Stimulated activated CD4-positive, alpha-beta T cell treated with anti-CD3 and anti-CD28 coated beads, Interleukin-15, amount 100 ng/mL, for 1 hour (primary cell): ENCODE measurements at places on chromosomes 5 and 9.

DNA sequence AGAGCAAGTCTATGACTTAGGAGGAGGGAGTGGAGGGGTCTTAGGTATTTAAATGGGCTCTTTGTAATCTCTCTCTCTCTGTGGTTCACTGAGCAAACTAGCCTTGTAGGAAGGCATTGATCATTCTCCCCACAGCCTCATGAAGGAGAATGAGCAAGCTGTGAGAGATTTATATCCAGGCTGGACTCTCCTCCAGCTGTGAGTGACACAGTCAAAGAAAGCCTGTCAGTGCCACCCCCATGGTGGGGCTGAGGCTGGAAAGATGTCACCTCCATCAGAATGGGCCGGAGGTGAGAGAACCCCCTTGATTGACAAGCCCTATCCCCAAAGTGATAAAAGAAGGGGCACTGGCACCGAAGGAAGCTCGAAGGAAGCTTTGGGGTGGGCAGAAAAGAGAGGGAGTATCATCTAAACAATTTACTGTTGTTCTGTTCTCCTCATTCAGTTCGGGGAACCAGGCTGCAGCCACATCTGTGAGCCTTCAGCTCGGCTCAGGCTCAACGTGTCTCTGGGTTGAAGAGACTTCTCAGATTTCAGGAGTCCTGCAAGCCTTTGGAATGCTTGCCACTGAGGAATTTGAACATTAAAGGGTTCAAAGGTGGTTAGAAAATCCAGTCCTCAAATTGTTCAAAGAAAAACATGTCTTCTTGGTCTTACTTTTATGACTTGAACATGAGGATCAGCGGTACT lies 538.2 kb upstream of the ZNF462 start:
- no peak for DNase-seq

- no peak for DNase-seq
Observed at GRCh38 chr9:78013934-78014333, 17.7 kb downstream of the GNAQ start.

DNA sequence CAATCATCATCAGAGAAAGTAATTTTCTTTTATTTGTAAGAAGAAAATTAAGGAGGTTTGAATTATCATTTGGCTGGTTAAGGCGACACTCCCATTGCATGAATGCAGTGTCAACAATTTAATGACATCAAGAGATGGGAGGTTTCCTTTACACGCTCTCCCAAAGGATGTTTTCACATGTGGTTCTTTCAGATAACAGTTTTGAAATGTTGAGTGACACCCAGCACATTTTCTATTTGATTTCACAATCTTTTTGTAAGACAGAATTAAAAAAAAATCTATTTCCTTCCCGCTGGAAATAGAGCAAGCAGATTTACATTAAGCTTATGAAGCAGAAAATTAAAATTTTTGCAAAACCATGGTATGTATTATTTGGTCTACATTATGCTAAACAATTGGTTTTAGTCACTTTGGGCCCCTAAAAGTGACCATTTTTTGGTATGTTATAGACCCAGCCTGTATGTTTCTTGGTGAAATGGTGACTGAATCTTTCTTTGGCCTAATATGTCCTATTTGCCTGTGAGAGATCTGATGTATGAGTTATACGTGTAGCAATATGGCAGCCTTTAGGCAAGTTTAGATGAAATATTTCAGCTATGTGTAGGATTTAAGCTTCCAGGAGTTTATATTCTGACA lies 18.9 kb upstream of the ANKRD55 start:
- DNase-seq = no peak

GRCh38 chr9:106769331-106769730 lies 93.6 kb upstream of the ZNF462 start:
- no peak for DNase-seq

GRCh38 chr9:126991183-126991582 lies 76.6 kb downstream of the RALGPS1 start:
- no peak for DNase-seq

DNA sequence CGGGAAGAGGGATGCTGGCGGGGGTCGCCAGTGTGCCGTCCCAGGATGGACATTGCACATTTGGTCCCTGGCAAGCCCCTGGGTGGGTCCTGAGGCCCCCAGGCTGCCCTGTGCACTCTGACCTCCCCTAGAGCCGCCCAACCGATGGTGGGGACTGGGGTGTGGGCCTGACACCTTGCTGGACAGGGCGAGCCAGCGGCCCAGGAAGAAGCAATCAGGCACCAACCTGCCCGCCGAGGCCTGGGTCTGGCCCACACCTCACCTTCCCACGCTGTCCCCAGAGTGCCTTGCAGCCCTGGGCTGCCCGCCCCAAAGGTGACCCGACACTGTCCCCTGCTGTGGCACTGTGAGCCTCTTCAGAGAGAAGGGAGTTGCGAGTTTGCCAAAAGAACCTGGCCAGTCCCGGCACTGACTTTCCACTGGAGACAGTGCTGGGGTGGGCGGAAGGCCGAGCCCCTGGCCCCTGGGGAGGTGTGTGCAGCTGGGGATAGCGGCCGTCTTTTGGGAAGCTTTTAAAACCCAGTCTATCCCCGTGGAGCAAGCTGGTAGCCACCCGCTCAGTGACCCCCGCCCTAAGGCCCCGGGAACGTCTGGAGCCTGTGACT lies 12.0 kb upstream of the NRARP start:
- no peak for DNase-seq

DNA sequence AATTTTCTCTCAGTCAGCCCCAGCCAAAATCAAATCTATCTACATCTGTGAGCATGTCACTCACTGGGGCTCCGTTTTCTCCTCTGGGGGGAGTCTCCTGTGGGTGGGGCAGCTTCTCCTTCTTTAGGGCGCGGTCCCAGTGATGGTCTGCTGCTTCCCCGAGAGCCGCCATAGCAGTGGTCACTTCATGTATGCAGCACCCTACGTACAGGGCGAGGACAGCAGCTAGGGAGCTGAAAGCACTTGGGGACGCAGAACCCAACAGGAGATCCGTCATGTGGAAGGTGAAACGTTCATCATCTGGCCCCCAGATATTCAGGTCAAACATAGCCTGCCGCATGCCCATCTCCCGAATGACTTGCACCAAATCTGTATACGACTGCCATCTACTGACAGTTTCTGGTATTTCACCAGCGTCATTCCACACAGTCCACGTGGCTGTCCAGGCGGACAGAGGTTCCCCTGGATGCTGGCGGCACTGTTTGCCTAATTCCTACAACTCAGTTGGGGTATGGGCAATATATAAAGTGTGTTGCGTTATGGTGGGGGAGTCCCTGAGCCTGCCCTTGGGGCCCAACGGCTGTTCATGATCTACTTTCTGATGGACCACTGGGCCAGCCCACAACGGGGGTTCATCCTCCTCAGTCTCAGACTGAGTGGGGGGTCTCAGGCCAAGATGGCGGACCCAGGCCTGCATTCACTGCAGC lies 795.0 kb downstream of the EFNA5 start:
- DNase-seq = no peak

GRCh38 chr5:158388021-158388420 lies 529.1 kb upstream of the CLINT1 start:
- no peak for DNase-seq

- DNase-seq = no peak
Observed at GRCh38 chr5:82330530-82331270, 52.5 kb upstream of the RPS23 start.

- no peak for DNase-seq
Observed at GRCh38 chr5:135054546-135054945, 20.5 kb upstream of the PITX1 start.

DNA sequence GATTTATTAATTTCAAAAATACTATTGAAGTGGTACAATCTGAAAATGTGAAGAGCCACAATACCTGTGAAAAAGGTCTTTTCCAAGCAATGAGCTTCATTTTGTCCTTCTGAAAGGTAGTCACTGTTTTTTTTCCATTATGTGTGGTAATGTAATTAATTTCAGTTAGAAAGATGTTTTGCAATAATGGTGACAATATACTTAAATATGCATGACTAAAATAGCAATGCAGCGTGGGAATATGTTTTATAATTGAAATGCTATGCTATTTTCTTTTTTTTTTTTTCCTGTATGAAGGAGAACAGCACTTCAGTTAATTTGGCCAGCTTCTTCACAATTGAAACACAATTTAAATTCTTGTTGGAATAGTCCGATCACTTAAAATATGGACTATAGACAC lies 41.9 kb downstream of the NPR3 start:
- no peak for DNase-seq

DNA sequence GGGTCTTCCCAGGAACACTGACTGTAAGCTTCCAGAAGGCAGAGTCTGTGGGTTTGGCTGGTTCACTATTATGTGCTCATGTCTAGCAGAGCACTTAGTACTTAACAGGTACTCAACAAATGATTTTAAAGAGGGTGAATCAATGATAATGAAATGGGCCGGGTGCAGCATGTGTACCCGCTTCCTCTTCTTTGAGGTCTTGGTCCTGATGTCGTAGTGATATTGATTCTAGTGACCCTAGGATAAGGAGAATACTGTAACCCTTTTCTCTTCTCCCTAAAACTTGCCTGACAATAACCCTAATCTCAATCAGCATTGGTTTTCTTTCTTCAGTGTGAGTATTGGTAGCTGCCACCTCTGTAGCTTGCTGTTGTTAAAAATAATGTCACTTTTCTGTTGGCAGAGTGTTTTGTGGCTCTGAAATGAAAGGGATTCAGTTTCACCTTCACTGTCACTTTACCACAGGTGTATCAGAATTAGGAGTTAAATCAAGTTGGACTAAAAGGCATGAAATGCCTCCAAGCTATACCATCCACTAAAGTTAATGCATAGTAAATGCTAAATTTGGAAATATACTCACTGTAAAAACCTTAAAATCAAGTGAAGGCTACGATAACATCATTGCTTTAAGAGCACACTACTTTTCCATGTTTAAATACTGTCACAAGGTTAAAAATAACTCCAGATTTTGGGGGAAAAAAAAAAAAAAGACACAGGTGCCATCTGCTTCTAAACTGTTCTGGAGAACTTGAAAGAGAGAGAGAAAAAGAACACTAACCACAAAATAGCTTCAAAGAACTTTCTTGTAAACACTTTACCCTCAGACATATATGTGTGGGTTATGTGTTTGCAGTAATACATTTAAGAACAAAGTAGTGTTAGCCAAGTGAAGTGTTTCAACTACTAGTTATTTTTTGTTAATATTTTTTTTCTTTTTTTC lies 6.0 kb downstream of the CAMK4 start:
- no peak for DNase-seq

GRCh38 chr9:82553654-82554366 lies 509.1 kb downstream of the RASEF start:
- DNase-seq = no peak

- no peak for DNase-seq
Observed at GRCh38 chr5:115168829-115169486, 750 bp downstream of the TRIM36 start.

DNA sequence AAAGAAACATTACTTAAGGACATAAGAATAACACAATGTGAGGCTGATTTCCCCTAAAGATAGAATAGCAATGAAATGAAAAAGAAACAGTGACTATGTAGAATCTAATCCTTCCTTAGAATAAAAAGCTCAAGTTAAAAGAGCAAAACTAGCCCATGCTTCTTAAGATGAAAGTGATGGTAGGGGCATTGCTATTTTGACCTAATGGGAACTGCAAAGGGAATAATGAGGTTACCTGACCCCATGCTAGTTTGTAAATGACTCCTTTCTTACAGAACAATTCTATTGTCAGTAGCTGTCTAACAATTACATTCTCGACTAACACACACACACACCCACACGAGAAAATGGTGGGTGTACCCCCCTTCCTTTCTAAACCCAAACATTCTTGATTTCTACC lies 575.8 kb downstream of the CSNK1G3 start:
- DNase-seq = no peak

DNA sequence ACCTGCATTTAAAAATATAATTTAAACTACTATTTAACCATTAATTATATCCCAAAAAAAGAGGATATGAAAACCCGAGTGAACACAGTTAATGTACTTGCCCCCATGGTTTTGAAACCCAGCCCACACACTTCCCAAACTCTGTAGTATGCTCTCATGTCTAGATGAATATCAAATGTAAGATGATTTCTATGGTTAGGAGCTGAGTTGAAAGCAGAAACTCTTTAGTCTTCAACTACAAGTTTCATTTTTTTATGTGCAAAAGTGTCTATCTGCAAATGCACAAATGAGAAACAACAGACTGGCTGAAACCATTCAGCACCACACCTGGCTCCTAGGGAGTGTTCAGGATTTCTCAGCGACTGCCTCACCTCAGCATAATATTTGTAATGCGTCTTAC lies 183.3 kb downstream of the SEMA5A start:
- no peak for DNase-seq
